ENCODE measurements at places on chromosomes 3 and 15.

- DNase-seq: no peak
Measured at GRCh38 chr15:100663915-100664281, 61.5 kb downstream of the ASB7 start.

GRCh38 chr15:29734917-29735572 is 87.2 kb downstream of the TJP1 start:
- no peak for DNase-seq

DNA sequence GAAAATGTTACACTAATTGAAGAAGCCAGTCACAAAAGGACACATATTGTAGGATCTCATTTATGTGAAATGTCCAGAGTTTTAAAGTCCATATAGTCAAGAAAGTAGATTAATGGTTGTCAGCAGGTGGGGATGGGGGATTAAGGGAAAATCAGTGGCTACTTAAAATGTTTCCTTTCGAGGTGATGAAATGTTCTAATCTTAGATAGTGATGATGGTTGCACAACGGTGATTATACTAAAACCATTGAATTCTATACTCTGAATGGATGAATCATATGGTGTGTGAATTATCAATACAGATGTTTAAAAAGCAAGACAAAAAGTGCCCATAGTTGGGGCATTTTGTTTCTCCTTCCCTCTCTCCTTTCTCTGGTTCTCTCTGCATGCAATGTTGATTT is 164.6 kb downstream of the ATG7 start:
- DNase-seq: no peak

DNA sequence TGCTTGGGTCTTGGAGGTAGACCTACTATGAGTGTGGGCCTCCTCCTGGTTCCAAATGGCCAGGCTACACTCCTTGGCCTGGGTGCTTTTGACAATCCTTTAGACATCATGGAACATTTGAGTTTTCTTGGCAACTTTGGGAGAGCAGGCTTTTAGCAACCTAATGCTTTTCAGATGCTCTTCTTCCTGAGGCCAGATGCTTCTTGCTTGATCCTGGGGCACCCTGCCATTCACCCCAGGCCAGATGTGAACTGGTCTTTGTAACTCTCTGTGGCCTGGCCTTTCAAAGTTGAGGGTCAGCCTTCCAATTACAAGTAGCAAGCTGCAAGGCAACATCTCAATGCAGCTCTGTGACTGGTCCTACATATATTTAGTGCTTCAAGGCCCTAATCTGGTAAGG is 40.5 kb downstream of the RTP1 start:
- no peak for DNase-seq

- DNase-seq: no peak
Measured at GRCh38 chr3:111246967-111247760, 175.5 kb downstream of the NECTIN3 start.

DNA sequence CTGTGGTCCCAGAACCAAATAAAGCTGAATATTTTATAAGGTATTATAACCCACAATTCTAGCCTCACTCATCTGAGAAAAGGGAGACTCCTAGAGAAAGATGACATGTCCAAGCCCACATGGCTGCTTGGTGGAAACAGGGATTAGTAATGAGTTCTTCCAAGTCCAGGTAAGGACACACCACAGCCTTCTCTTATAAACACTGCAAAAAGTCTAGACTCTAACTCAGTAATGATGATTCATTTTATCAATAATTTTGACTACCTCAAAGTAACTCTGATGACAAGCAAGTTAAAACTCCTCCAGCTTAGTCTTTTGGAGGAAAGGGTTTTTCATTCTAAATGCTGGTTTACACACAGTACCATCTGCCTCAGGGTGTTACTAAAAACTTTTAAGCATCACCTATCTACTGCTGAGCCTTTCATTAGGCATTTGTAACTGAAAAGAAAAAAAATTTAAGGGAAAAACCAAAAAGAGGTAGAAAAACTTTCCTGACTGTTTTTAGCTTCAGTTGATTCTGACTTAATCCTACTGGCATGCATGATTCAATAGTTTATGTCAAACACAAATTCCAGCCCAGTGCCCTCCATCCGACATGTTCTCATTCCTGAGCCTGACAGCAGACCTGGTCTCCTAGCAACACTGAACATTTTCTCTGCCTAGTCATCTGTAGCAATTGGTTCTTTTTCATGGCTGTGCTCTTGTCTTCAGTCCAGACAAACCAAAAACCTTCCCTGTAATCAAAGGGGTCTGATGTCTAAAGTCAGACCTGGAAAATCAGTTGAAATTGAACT is 43.9 kb downstream of the P3H2 start:
- no peak for DNase-seq

DNA sequence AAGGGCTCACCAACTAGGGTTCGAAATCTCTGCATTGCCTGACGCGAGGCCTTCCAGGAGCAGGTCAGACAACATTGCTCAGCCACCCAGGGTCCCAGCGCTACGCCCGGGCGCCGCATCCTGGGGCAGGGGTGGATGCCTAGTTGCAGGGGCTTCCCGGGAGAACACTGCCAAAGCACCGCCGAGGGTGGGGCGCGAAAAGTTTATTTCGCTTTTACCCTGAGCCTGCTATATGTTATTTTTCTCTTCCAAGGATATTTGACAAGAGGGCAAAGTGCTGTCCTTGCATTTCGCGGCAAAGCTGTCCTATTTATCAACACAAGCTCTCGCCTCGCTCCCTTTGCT is 549 bp upstream of the SOX14 start:
- no peak for DNase-seq

DNA sequence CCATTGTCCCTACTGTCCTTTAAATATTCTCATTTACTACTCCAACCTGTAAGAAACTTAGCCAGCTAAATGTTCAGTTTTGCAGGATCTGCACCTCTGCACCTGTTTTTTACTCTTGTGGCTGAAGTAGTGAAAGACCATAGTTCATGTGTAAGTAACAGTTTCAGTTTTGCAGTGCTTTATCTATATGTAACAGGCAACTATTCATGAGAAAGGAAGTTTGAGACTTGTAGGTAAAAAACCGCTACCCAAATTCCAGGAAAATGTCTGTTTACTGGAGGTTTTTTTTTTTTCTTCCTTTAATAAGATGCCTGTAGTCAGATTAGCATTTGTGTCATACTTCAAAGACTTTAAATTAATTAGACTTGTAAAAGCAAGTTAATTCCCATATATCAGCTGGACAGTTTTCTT is 25.4 kb upstream of the MBNL1 start:
- DNase-seq: no peak

DNA sequence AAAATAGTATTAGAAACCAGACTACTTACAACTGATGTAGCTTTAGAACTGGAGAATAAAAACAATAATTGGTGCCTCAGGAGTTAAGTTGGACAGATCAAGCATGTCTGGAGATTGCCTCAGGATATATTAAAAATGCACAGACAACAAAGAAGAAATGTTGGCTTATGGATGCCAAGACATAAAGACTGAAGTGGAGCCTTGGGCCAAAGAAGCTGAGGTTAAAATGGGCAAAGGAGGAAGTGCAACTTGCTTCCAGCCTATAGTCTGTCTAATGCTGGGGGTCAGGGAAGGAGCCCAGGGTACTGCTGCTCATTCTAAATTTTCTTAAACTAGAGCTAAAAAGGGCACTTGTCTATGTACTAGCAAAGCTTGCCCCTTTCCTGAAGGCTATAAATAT is 77.5 kb downstream of the ESYT3 start:
- DNase-seq: no peak

GRCh38 chr3:88997260-88997659 is 110.2 kb upstream of the EPHA3 start:
- no peak for DNase-seq

GRCh38 chr3:142595581-142595950 is 627 bp upstream of the PLS1 start:
- no peak for DNase-seq

DNA sequence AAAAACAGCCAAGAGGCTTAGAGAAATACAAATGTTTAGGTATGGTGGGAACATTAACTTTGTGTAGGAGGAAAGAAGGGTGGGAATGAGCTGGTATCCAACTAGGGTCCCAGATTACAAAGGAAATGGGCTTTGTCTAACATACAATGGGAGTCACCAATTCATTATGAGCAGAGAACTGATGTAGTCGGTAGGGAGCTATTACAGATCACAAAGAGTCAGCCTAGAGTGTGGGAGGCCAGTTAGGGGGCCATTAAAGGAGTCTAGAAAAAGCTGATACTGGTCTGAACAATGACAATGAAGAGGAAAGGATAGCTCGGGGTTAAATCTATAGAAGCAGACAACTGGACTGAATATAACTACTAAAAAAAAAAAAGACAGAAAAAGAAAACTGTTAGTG is 15.5 kb downstream of the ANO10 start:
- DNase-seq: no peak

DNA sequence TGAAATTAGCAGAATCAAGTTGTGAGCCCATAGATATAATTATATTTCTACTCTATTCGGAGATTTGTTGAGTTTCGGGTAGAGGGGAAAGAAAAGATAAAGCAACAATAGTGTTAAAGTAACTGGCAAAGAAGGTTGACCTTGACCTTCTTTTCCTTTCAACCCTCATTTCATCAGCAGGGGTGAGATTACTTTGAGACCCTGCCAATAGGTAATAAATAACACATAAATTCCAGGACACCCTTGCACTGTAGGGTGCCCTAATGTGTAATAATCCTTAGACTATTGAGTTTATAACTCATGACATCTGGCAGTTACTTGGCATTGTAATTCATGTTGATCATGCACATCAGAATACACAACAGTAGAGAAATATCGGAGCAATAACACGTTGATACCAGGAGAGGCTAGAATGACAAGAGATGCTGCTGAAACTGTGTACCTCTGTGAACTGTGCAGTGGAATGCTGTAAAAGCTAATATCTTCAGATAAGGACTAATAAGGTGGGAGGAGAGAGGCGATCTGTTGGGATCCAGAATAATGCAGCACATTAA is 426.7 kb downstream of the ROBO2 start:
- no peak for DNase-seq

- DNase-seq: no peak
Measured at GRCh38 chr3:62942227-62942626, 67.0 kb upstream of the CADPS start.

DNA sequence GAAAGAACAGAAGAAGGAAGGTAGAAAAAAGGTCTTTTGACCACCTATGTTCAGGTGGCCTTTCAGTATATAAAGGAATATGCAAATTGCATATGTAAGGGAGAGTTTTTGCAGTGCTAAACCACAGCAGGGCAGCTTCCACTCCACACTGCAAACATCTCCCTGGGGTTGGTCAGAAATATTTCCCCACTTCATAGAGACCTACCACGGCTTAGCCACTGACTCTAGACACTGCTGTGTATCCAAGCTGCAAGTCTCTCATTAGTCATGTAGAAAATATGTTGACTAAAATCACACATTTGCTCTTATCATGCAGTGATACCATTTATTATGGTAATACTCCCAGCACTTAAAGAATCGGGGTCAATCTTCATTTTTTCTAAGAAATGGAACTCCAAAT is 214.9 kb upstream of the NR2F2 start:
- no peak for DNase-seq
